ENCODE measurements at places on chromosomes 16 and 17. TPM values are rescaled to one million over a fixed set of nuclear protein-coding genes. Genes with fewer than 3 reads are reported as not detected.

DNA sequence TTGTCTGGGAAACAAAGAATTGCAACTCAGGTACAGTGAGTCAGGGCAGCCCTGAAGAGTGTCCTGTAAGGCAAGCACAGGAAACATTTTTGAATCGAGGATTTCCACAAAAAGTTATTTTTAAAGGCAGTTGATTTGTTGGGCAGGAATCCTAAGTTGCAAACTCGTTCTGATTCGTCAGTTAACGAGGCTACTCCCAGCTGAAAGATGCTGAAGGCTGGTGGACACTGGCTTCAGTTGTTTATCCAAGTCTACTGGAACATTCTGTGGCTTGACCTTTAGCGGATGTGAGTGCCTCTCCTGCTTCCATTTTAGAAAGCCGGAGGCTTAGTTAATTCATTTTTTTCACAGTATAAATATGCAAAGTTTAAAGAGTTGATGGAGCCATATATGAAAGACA, 84.2 kb downstream of the KCNJ12 start:
- H3K27me3 ChIP-seq: peaks cover 13% of the 10 kb centered on the region
- H3K4me3 ChIP-seq: no peak overlapping the region
- no peak for DNase-seq
- no peaks in the 10 kb centered on the region for H3K36me3 ChIP-seq

GRCh38 chr17:45441526-45442310, 9.0 kb upstream of the ARHGAP27 start:
- peaks cover 24% of the 10 kb centered on the region for H3K4me1 ChIP-seq
- no peaks in the 10 kb centered on the region for H3K27me3 ChIP-seq
- peaks cover 10% of the 10 kb centered on the region for H3K36me3 ChIP-seq
- DNase-seq: no peak
- H3K4me3 ChIP-seq: no peak overlapping the region

Gene MYL11
- total RNA-seq: 1.2 TPM

Gene CLEC16A
- 20.4 TPM for total RNA-seq

GRCh38 chr17:49104511-49105074, 28.0 kb upstream of the B4GALNT2 start:
- H3K27ac ChIP-seq: no peak overlapping the region
- H3K27me3 ChIP-seq: no peaks in the 10 kb centered on the region
- no peak for DNase-seq
- no peaks in the 10 kb centered on the region for H3K4me1 ChIP-seq
- H3K4me3 ChIP-seq: no peak overlapping the region
- no peaks in the 10 kb centered on the region for H3K36me3 ChIP-seq

Gene ATP1B2
- 0.10 TPM for total RNA-seq

Measured in activated naive CD8-positive, alpha-beta T cell treated with anti-CD3 and anti-CD28 coated beads for 36 hours (primary cell).